ENCODE measurements at places on chromosomes 6 and 20.

- no peak for DNase-seq
Measured at GRCh38 chr6:130944486-130944885, 117.3 kb downstream of the SMLR1 start.

- no peak for DNase-seq
Measured at GRCh38 chr20:6126846-6127245, 4.0 kb upstream of the FERMT1 start.

- DNase-seq, result no peak
Measured at GRCh38 chr20:10794765-10795164, 121.0 kb upstream of the JAG1 start.

GRCh38 chr20:63930971-63931553 lies 25.2 kb downstream of the UCKL1 start:
- no peak for DNase-seq

GRCh38 chr6:6872459-6873344 lies 235.1 kb upstream of the RREB1 start:
- DNase-seq, result no peak

- DNase-seq, result no peak
Measured at GRCh38 chr20:57658447-57658832, 38.2 kb upstream of the ZBP1 start.

DNA sequence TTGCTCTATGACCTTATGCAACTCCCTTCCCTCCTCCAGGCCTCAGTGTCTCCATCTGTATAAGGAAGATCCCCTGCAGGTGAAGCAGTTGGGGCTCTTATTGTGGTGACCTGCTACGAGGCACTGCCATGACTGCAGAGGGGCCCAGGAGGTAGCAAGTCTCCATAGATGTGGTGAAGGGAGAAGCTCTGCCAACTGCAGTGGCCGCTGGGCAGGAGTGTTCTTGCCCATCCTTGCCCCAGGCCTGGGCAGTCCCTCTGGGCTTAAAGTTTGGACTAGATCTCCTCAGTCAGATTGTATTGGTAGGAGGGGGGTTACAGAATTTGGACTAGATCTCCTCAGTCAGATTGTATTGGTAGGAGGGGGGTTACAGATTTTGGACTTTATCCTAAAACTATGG lies 12.2 kb downstream of the KCNK17 start:
- DNase-seq, result no peak

GRCh38 chr20:373171-373890 lies 7.2 kb upstream of the TRIB3 start:
- peak; percentile 60 for DNase-seq

DNA sequence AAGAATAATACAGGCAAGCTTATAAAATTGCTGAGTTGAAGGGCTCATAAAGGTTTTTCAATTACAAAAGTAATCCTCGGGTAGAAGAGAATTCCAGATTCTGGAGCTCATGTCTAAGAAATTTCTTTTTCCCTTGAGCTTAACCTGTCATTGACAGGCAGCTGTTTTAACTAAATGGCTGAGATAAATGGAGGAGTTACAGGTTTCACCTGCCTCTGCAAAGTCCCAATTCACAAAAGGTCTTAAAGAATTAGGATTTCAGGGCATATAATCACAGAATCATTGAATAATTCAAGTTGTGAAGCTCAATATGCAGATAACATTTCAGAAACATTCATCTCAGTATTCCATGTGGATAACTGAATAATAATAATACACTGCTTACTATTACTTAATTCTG lies 660.1 kb upstream of the NRSN1 start:
- no peak for DNase-seq

DNA sequence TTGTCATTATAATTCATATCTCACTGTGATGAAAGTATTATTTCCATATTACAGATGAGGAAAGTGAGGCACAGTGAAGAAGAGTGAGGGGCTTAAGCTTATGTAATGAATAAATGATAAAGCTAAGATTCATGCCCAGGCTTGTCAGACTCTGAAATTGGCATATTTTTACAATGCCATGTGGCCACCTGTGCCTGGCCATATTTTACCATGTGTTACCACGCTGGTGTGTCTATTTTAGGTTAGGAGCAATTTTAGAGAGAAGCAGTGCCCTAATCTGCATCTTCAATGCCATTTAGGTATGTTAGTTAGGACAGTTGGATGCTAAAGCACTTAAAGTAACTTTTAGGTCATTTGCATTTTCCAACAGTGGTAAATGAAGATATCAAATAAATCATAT lies 188.0 kb upstream of the FLRT3 start:
- DNase-seq, result no peak

DNA sequence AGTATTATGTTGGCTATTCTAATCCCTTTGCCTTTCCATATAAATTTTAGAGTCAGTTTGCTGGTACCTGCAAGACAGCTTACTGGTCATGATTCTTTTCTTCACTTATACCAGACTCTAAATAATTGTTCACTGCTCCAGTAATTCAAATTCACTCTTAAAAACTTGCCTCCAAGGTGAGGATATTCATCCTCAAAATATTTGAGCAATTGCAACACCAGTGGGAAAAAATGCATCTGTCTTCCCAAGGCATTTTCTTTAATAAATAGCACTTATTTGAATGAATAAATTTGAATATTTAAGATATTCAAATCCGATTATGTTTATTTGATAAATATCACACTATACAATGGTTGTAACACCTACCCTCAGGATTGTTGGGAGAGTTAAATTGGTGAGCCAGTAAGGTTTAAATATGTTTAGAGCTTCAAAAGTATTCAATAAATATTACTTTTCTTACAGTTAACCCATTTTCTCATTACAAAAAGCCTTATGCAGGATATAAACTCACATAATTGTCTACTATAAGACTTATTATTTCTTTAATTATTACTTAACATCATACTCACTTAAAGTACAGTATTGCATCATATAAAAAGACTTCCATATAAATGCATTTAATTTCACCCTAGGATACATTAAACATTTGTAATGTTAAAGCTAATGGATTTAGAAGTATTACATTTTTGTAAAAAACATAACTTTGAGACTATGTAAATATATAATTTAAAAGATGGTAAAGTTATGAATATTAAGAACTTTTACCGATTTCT lies 285.6 kb downstream of the SAMD5 start:
- DNase-seq, result no peak

- peak; percentile 53 for DNase-seq
Measured at GRCh38 chr6:123030282-123030681, 34.2 kb downstream of the CLVS2 start.

- no peak for DNase-seq
Measured at GRCh38 chr6:134764741-134765140, 185.2 kb downstream of the ALDH8A1 start.

- DNase-seq, result no peak
Measured at GRCh38 chr6:73867411-73867810, 171.4 kb downstream of the CD109 start.

DNA sequence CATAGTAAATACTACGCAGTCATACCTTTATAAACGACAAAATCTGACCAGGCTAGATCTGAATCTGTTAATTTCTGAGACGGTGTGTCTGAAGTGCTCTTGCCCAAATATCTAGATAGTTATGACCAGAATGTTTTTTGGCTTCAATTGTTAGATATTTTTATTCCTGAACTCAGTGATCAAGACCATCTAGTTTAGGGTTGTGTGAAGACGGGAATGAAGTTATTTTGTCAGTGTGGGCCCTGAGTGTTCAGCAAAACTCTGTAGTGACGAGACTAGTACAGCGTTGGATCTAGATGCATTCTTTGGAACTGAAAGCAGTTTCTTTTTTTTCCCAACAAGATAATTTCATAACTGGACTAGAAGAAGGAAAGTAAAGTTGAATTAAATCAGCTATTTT lies 3.1 kb downstream of the STXBP5 start:
- no peak for DNase-seq

DNA sequence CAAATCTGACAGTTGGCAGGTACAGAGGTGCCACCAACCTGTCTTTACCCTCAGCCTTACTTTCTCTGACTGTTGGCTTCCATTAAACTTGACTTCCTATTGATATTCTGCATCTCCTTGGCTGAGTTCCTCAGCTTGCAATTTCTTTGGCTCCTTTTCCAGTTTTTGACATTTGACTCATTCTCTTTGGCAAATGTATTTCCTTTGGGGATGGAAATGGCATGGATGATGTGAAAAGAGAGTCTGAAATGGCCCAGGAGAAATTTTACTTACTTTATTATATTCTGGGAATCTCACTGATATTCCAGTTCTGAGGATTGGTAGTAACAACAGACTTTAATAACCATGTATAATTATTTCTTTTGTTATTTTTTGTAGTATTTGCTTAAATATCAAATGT lies 255.2 kb downstream of the CD109 start:
- DNase-seq, result no peak

DNA sequence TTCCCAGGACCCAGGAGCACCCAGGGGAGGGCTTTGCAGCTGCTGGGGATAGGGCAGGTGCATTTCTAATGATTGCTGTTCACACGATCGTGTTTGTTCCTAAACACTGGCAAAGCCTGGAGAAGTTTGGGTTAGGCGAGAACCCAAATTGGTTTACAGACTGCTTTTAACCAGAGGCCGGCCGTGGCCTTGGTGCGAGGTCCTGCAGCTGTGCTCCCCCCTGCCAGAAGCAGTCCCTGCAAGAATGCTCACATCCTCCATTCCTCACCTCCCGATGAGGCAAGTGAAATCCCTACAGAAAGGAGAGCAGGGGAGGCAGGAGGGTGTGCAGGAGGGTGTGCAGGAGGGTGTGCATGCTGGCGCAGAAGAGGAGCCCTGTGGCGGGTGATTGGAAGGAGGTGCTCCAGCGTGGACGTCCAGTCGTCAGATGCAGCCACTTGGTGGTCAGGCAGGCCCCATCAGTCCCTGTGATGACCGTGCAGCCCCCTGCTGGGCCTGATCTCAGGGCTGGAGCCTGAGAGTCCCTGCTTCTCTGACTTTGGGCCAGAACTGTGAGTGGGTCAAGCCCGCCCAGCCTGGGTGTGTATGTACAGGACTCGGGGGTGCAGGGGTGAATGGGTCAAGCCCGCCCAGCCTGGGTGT lies 55.7 kb upstream of the FRMD1 start:
- no peak for DNase-seq

DNA sequence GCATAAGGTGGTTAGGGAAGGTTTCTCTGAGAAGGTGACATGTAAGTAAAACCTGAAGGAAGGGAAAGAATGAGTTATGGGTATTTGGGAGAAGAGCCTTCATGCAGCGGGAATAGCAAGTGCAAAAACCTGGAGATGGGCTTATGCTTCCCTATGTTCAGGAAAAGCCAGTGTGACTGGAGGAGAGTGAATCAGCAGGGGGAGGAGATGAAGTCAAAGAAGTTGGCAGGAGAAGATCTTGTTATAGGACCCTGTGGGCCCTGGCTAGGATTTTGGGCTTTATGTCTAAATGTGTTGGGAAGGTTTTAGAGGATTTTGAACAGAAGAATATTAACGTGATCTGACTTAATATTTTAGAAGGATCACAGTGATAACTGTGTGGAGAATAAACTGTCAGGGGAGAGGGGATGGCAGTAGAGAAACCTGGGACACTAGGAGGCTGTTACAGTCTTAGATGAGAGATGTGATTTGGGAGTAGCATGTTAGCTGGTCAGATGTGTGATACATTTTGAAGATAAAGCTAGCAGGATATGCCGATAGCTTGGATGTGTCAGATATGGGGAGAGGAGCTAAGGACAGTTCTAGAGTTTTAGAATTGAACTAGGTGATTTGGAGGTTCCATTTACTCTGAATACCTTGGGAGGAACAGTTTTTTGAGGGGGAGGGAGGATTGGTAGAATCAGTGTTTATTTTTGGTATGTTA lies 41.0 kb downstream of the PHF3 start:
- no peak for DNase-seq

- no peak for DNase-seq
Measured at GRCh38 chr6:52545406-52546119, 31.3 kb downstream of the TRAM2 start.

GRCh38 chr6:13229205-13230085 lies 98.9 kb downstream of the TBC1D7 start:
- DNase-seq, result peak; percentile 28

- no peak for DNase-seq
Measured at GRCh38 chr6:100346203-100346602, 118.5 kb downstream of the SIM1 start.

DNA sequence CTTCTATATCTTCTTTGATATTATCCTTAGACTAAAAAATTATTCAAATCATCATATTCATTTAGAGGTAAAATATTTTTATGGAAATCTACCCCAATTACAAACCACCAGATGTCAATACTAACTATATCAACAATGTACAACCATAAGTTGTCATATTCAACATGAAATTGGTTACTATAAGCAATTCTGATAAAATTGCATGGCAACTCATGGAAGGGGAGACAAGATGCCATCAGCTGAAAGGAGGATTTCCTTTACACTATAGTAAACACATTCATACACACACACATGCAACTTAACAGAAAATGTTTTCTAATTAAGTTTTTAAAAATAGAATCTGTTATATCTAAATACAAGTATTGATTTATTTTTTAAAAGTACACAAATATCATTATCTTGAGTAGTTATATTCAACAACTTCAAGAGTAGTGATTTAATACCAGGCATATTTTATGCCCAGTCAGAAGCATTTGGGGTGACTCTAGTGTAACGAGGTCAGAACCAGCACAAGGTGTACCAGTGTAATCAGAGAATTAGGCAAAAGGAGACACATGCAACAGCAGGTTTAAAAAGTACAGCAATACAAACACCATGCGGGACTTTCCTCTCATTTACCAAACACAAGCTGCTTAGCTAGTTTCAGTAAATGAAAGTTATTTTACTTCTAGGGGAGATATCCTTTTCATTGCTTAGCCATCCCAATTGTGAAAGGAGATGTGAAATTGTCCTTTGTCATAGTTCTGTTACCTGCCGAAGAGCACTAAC lies 1.0 kb downstream of the FILIP1 start:
- DNase-seq, result no peak

DNA sequence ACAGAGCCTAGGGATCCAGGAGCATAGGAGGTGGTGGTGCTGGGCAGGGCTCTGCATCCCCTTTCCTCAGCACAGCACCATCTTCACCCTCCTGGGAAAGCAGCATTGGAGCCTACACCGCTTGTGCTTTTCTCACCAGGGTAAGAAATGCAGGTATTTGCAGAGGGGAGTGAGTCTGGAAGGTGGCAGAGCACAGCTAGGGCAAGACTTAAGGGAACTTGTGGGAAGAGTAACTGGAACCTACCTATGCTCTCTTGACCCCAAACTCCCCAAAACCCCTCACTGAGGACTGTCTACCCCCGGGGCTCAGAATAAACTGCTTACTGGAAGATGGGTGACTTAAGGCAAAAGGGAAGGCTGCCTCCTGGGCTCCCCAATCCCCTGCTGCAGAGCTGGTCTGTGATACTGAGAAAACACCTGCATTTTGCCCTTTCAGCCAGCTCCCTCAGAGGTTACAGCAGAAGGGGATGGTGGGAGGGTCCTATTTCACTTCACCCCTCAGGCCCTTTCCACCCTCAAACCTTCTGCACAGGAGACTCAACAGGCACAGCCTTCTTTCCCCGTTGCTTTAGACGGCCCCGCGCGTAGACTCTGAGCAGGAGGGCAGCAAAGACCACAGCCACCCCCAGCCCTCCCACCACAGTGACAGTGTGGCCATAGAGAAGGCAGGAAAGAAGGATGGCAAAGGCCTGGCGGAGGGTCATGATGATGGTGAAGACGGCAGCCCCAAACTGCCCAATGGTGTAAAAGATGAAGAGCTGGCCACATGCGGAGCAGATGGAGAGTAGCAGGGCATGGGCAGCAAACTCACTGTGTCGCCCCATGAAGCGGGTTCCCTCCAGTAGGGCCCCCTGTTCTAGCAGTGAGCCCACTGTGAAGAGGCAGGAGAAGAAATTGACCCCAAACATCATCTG lies 2.9 kb downstream of the SLC35B2 start:
- DNase-seq, result no peak

Measured in PC-9 (cell line).